Neural progenitor cell (in vitro differentiated cells): ENCODE measurements at places on chromosomes 11 and 22. TPM values are rescaled to one million over a fixed set of nuclear protein-coding genes. Genes with fewer than 3 reads are reported as not detected.

GRCh38 chr22:43002202-43002586 lies 12.8 kb downstream of the PACSIN2 start:
- no peak for DNase-seq

- no peak for DNase-seq
Observed at GRCh38 chr22:40512426-40513136, 123.9 kb downstream of the MRTFA start.

DNA sequence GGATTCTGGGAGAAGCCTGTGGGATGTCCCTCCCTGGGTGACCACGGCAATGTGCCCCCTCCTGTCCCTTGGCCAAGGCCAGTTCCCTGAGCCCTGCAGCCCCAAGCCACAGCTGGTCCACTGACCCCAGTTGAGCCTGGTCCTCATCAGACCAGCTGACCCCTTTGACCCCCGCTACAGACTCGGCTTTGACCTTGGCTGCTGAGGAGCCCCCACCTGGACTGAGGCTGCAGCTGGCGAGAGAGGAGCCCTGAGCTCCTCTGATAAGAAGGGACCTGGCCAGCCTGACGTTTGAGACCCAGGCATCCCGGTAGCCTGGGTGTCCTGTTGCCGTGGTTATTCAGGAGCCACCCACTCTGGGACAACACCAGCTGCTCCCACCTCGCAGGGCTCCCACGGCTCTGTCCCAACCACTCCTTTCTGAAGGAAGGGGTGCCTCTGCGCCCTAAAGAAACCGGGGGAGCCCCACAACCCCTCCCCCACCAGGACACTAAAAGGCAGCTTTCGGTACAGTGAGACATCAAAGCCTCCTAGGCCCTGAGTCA lies 3.0 kb downstream of the ASCL2 start:
- DNase-seq = no peak

DNA sequence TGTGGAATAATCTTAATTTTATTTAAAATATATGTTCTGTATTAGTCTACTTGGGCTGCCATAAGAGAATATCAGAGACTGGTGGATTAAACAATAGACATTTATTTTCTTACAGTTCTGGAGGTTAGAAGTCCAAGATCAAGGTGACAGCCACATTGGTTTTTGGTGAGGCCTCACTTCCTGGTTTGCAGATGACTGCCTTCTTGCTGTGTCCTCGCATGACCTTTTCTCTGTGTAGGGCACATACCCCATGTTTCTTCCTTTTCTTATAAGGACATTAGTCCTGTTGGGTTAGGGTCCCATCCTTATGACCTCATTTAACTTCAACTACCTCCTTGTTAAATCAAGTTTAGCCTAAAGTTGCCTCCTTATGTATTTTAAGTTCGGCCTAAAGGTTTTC lies 202.7 kb upstream of the MPPED2 start:
- DNase-seq = no peak

DNA sequence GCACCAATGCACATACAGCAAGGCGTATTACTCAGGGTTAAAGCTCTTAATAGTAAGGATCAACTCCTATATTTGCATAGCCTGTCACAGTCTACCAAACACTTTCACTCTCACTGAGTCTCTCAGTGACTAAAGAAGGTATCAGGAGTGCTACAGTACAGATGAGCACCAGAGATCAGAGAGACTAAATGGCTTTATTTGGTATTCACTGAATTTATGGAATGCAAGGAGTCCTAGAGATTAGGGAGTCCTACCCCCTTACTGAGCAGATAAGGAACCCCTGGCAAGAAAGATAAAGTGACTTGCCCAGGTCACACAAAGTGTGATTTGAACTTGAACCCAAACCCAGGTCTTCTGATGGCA lies 396.4 kb upstream of the CCDC90B start:
- DNase-seq = no peak

DNA sequence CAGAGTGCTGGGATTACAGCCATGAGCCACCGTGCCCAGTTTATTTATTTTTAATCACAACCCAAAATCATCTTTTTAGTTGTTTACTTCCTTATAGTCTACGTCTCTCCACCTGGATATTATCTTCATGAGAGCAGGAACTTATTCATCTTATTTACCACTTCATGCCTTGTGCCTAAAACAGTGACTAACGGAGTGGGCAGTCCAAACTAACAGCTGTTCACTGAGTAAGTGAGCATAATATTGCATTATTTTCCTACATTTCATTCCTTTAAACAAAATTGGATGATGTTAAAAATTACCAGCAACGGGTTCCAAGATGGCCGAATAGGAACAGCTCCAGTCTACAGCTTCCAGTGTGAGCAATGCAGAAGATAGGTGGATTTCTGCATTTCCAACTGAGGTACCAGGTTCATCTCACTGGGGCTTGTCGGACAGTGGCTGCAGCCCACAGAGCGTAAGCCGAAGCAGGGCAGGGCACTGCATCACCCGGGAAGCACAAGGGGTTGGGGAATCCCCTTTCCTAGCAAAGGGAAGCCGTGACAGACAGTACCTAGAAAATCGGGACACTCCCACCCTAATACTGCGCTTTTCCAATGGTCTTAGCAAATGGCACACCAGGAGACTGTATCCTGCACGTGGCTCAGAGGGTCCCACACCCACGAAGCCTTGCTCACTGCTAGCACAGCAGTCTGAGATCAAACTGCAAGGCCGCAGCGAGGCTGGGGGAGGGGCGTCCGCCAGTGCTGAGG lies 14.1 kb downstream of the TMEM123 start:
- DNase-seq = no peak

DNA sequence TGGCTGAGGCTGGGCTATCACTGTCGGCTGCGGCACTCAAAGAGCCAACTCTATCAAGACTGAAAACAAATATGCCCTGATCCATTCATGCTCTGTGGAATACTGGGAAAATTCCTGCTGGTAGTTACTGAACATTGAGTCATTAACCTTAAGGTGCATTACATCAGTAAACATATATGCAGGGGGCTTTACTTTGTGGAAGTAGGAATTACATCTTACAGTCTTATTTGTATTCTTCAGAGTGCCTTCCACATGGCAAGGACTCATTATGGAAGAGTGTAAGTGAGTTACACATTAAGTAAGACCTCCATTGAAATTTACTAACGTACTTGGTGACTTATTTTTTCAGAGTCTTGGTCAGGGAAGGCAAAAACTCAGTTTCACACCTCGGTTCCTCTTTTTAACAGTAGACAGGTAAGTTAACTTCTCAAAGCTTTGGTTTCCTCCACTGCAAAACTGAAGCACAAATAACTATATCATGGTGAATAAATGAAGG lies 4.5 kb downstream of the OR5B21 start:
- DNase-seq = no peak

The GSTT2B gene
- 0.19 TPM in 1 of 2 replicates, not detected in the other for total RNA-seq

The OR56A1 gene
- total RNA-seq = 0.87 and 1.8 TPM in 2 replicates
